Activated naive CD4-positive, alpha-beta T cell (primary cell): ENCODE measurements at places on chromosomes 1 and 21.

DNA sequence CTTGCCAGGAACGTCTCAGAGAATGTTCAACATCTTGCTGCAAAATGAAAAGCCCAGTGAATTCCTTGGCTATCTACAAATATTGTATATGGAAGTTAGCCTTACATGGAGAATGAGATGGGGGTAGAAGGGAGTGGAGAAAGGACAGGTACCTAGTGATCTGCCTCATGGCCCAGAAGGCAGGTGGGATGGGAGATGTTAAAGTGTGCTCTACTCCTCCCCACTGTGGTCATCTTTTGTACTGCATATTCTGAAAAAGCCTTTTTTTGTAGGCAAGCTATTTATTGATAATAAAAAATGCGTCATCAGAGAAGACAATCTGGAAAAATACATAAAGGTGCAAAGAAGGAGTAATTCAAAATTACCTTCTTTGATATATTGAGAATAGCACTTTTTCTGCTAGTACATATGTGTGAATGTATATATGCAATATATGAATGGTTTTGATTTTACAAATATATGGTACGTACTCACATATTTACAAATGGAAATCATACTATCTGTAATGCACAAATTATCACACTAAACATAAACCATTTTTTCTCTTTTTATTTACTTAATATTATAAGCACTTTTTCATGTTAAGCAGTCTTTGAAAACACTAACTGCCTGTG lies 19.1 kb upstream of the SLC5A9 start:
- no peak for DNase-seq

- no peak for DNase-seq
These were observed 113.9 kb downstream of the ATP5PO start for GRCh38 chr21:33801424-33802405.

GRCh38 chr1:1433804-1434130 lies 1.7 kb upstream of the VWA1 start:
- no peak for DNase-seq

- no peak for DNase-seq
These were observed 31.4 kb downstream of the CTH start for GRCh38 chr1:70442490-70442889.

- DNase-seq: no peak
These were observed 39.1 kb downstream of the TYW3 start for GRCh38 chr1:74771913-74772515.

DNA sequence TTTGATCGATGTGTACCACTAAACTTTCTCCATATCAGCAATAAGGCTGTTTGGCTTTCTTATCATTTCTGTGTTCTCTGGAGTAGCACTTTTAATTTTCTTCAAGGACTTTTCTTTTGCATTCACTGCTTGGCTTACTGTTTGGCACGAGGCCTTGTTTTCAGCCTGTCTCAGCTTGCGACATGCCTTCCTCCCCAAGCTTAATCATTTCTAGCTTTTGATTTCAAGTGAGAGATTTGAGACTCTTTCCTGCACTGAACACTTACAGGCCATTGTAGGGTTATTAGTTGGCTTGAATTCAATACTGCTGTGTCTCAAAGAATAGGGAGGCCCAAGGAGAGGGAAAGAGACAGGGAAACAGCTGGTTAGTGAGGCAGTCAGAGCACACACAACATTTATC lies 120.6 kb upstream of the KCND3 start:
- DNase-seq: no peak

- DNase-seq: no peak
These were observed 24.4 kb upstream of the EFNA1 start for GRCh38 chr1:155103325-155103724.

GRCh38 chr1:9542430-9542829 lies 3.2 kb downstream of the SLC25A33 start:
- no peak for DNase-seq
